ENCODE measurements at places on chromosomes 13 and 19. TPM values are rescaled to one million over a fixed set of nuclear protein-coding genes. Genes with fewer than 3 reads are reported as not detected.

Gene CCDC106
- polyA plus RNA-seq, result 3.1 TPM

Gene INSR
- 42.2 TPM for polyA plus RNA-seq

Gene FCAR
- 0.13 TPM for polyA plus RNA-seq

Gene CPB2
- polyA plus RNA-seq, result not detected

Gene AP1M2
- 0.40 TPM for polyA plus RNA-seq

Gene PALM3
- 0.20 TPM for polyA plus RNA-seq

Gene OBI1
- polyA plus RNA-seq, result 8.2 TPM

Gene KISS1R
- not detected for polyA plus RNA-seq

Gene KRTDAP
- polyA plus RNA-seq, result not detected

Gene SULT2B1
- polyA plus RNA-seq, result 0.10 TPM

Gene ZNF813
- 2.1 TPM for polyA plus RNA-seq

Gene OR7A5
- not detected for polyA plus RNA-seq

Gene SEMA6B
- 0.77 TPM for polyA plus RNA-seq

Gene SHC2
- 15.4 TPM for polyA plus RNA-seq

Gene FLT3LG
- polyA plus RNA-seq, result 3.9 TPM

Gene TNNT1
- not detected for polyA plus RNA-seq
